Left ventricle myocardium inferior (tissue), 1 donor: ENCODE measurements at places on chromosomes 5 and 9. TPM values are rescaled to one million over a fixed set of nuclear protein-coding genes. Genes with fewer than 3 reads are reported as not detected.

Gene PCDHB13
- total RNA-seq = 2.5 TPM

Gene C9orf50
- total RNA-seq = not detected

DNA sequence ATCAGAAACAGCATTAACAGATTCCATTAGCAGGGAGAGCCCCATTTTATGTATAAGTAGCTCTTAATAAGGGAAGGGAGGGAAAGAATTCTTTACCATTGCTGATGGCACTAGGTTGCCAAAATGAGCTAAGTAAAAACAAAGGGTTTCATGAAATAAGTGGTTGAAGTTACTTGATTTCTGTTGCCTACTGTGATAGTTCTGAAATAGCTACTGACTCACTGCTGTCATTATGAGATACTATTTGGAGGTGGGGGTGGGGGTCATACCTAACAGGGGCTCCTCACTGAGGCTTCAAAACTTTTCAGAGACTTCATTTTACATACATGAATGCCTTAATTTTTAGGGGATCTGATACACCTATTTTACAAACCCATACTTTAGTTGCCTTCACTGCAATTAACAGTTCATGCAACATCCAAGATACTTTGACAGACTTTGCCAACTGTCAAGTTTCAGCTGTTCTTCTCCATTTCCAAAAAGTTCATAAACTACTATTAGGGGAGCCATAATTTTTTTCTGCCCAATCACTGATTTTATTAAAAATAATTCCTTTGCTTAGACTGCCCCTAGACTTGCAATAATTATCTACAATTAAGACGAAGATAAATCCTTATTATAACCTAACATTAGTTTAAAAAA lies 4.6 kb downstream of the HOMER1 start:
- no peaks in the 10 kb centered on the region for H3K36me3 ChIP-seq
- H3K27ac ChIP-seq = peak overlapping the region; percentile 96
- no peak for DNase-seq
- peaks cover 29% of the 10 kb centered on the region for H3K27me3 ChIP-seq
- peaks cover 26% of the 10 kb centered on the region for H3K4me1 ChIP-seq
- peak overlapping the region; percentile 81 for H3K4me3 ChIP-seq

Gene ADAMTS16
- total RNA-seq = not detected

- H3K27ac ChIP-seq = no peak overlapping the region
- no peaks in the 10 kb centered on the region for H3K4me1 ChIP-seq
- DNase-seq = no peak
Measured at GRCh38 chr9:128015696-128016095, 34.9 kb upstream of the EEIG1 start.

Gene FOXD4
- total RNA-seq = 0.11 TPM

DNA sequence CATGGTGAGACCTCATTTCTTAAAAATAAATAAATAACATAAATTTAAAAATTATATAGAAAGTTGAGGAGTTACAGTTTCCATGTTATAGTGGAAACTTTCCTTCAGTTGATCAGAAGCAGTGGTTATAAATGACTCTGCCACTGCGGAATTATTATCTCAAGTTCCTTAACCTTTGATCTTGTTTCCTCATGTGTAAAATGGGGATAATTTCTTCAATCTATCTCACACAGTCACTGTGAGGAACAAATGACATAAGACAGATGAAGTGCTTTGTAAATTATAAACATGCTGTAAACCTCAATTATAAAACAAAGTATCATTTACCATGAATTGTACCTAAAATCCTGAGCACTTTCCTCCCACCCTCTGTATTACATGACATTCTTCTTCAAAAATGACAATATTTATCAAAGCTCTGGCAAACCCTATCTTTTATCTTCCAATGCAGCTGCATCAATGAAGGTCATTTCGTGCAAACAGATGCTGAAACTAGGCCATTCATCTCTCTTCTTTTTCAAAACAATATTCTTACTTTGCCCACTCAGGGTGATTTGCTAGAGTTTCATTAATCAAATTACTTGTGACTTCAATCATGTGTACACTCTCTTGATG lies 46.8 kb downstream of the TMEM245 start:
- no peak overlapping the region for H3K27ac ChIP-seq
- H3K4me1 ChIP-seq = no peaks in the 10 kb centered on the region
- H3K4me3 ChIP-seq = no peak overlapping the region
- DNase-seq = no peak

GRCh38 chr5:110268283-110268682 lies 458.2 kb downstream of the TMEM232 start:
- DNase-seq = no peak
- H3K4me3 ChIP-seq = no peak overlapping the region
- no peaks in the 10 kb centered on the region for H3K27me3 ChIP-seq

Gene CNTLN
- total RNA-seq = 3.5 TPM

Gene SMIM32
- not detected for total RNA-seq

GRCh38 chr9:33249087-33249658 lies 9.2 kb downstream of the SPINK4 start:
- H3K36me3 ChIP-seq = peaks cover 51% of the 10 kb centered on the region
- no peak for DNase-seq
- no peak overlapping the region for H3K4me3 ChIP-seq
- H3K4me1 ChIP-seq = no peaks in the 10 kb centered on the region

Gene INSL4
- total RNA-seq = not detected

DNA sequence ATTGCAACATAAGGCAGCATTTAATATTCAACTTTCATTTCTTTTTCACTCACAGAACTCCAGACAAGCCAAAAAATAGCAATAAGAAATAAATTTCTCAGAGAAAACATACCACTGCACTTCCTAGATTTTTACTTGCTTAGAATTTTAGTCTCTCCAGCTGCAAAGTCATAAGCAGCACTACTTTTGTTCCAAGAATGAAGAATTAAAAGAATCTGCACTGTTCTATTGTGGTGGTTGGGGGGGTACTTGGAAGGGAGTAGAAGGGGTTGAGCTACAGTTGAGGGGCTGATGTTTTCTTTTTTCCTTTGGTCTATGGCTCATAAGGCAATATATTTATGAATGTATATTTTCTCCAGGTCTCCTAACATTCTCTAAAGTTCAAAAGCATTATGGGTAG lies 144.5 kb downstream of the KIAA0825 start:
- no peak overlapping the region for H3K4me3 ChIP-seq
- DNase-seq = no peak
- H3K27ac ChIP-seq = no peak overlapping the region
- no peaks in the 10 kb centered on the region for H3K27me3 ChIP-seq
- no peaks in the 10 kb centered on the region for H3K36me3 ChIP-seq
- no peaks in the 10 kb centered on the region for H3K4me1 ChIP-seq

DNA sequence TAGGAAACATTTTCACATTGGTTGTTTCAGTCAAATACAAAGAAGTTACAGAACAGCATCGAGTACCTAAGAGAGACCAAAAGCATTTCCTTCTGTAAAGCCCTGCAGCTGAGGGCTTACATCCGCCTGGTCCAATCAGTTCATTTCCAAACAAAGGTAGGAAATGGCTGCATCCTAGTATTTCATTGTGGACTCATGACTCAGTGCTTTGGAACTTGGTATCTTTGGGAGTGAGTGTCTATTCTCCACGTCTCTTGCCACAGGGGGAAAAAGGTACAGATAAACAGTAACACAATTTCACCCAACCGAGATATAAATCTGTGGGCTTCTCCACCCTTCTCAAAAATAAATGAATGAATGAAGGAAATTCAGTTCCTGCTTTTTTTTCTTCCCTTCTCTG lies 75.4 kb downstream of the NFIB start:
- H3K4me3 ChIP-seq = no peak overlapping the region
- peaks cover 94% of the 10 kb centered on the region for H3K4me1 ChIP-seq

DNA sequence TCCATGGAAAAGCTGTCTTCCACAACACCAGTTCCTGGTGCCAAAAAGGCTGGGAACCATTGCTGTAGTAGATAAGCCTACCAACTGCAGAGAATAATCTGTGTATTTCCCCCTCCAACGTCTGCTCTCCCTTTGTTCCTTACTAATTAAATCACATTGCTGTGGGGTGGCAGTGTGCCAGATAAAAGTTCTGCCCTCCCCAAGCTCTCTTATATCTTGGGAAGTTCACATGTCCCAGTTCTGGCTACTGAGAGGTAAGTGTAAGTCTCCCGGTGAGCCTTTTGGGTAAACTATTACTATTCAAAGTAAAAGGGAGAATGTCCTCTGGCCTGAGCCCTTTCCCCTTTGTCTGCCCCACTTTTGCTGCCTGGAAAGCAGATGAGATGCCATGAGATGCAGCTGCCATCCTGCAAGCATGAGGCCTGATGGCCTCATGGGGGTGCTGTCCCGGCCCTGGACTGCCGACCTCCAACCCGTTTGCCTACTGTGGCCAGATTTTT lies 14.7 kb downstream of the ENC1 start:
- no peak overlapping the region for H3K27ac ChIP-seq
- DNase-seq = no peak
- H3K27me3 ChIP-seq = peaks cover 18% of the 10 kb centered on the region
- peaks cover 23% of the 10 kb centered on the region for H3K36me3 ChIP-seq
- H3K4me1 ChIP-seq = peaks cover 6% of the 10 kb centered on the region

GRCh38 chr5:163534492-163535094 lies 29.2 kb downstream of the MAT2B start:
- no peaks in the 10 kb centered on the region for H3K27me3 ChIP-seq
- DNase-seq = no peak
- peak overlapping the region; percentile 64 for H3K27ac ChIP-seq
- no peaks in the 10 kb centered on the region for H3K36me3 ChIP-seq

- H3K36me3 ChIP-seq = no peaks in the 10 kb centered on the region
- no peaks in the 10 kb centered on the region for H3K4me1 ChIP-seq
- no peaks in the 10 kb centered on the region for H3K27me3 ChIP-seq
- no peak overlapping the region for H3K27ac ChIP-seq
- DNase-seq = no peak
Measured at GRCh38 chr5:28499766-28500290, 1461.4 kb upstream of the CDH9 start.

DNA sequence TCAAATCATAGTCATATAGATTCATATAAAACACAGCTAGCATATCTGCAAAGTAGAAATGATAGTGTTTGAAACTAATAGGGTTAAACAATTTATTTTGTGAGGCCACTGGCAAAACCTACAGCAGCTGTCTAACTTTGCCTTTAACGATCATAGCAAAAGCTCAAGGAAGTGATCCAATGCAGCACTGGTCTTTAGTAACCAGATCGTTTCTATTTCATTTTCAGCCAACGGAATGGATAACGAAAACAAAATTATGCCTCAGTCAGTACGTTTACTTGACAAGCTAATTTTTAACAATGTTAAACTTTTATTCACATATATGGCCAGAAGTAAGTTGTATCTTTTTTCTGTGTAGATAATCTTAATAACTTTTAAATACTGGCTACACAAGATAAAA lies 17.7 kb downstream of the MLLT3 start:
- peaks cover 55% of the 10 kb centered on the region for H3K4me1 ChIP-seq
- peak overlapping the region; percentile 56 for H3K27ac ChIP-seq
- peak overlapping the region; percentile 48 for H3K4me3 ChIP-seq
- no peaks in the 10 kb centered on the region for H3K27me3 ChIP-seq
- no peaks in the 10 kb centered on the region for H3K36me3 ChIP-seq
- DNase-seq = no peak

Gene SMIM27
- 17.3 TPM for total RNA-seq

Gene ITGA1
- total RNA-seq = 28.4 TPM

- no peak overlapping the region for H3K4me3 ChIP-seq
- H3K4me1 ChIP-seq = peaks cover 79% of the 10 kb centered on the region
- H3K27ac ChIP-seq = peak overlapping the region; percentile 48
- no peak for DNase-seq
- H3K36me3 ChIP-seq = no peaks in the 10 kb centered on the region
Measured at GRCh38 chr5:168174376-168174775, 117.1 kb upstream of the WWC1 start.
